Right kidney (tissue), 9 donors: ENCODE measurements at places on chromosomes 2 and 18.

- DNase-seq: no peak
Measured at GRCh38 chr2:85697096-85697495, 2.9 kb downstream of the GNLY start.

DNA sequence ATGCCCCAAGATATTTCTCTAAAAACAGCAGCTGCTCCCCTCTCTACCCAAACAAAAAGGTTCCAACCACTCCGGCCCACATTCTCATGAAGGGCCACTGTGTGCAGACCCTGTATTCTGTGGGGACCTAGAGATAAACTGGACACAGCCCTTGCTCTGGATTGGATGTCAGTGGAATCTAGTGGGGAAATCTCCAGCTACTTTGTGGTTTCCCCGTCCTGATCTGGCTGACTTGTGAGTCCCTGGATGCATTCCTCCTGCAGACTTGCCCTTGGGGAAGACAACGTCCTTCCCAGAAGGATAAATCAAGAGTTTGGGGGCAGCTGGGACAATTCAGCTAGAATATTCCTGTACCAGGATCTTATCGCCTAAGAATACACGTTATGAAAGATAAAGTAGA lies 151.1 kb downstream of the FSHR start:
- no peak for DNase-seq

DNA sequence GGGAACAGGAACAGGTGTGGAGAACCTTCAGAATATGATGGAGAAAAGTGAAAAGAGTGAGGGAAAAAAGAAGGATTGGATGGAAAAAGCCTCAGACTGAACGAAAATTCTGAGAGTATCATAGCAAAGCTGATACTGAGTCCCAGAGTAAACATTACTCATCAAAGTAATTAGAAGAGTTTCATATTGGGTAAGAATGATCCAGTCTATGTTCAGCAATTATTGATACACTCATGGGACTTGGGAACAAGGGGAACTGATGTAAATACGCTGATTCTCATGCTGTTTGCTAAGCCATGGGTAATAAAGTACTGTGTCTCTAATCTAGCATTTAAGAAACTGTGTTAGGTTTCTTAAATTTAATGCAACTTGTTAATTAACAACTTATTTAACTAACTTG lies 219.9 kb upstream of the NOL4 start:
- no peak for DNase-seq

GRCh38 chr2:30394096-30394495 lies 53.0 kb upstream of the LCLAT1 start:
- no peak for DNase-seq

DNA sequence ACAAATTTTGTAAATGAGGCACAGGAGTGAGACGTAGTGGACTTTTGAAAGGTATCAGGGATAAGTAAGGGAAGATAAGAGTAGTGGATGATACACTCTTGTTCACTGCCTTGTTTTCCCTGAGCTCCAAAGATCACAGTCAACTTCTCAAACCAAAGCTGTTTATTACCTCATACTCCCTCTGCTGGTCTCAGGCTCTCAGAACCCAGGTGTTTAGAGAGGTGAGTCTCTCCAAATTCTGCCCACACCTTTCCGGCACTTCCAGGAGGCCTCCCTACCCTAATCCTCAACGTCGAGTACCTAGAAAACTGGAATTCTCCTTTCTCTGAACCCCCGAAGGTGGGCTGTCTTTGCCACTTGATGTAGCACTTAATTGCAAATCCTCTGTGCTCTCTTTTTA lies 621.1 kb downstream of the BCL11A start:
- no peak for DNase-seq

- DNase-seq: no peak
Measured at GRCh38 chr2:239341146-239341732, 59.6 kb downstream of the HDAC4 start.

GRCh38 chr2:132824716-132825115 lies 154.7 kb upstream of the LYPD1 start:
- DNase-seq: no peak

- DNase-seq: no peak
Measured at GRCh38 chr2:241966647-241967466, 97.3 kb downstream of the RTP5 start.

GRCh38 chr2:85266146-85267041 lies 61.4 kb downstream of the TGOLN2 start:
- DNase-seq: no peak

GRCh38 chr2:239058766-239059165 lies 210.9 kb downstream of the TWIST2 start:
- DNase-seq: no peak

GRCh38 chr2:60614319-60614718 lies 60.9 kb upstream of the BCL11A start:
- no peak for DNase-seq

DNA sequence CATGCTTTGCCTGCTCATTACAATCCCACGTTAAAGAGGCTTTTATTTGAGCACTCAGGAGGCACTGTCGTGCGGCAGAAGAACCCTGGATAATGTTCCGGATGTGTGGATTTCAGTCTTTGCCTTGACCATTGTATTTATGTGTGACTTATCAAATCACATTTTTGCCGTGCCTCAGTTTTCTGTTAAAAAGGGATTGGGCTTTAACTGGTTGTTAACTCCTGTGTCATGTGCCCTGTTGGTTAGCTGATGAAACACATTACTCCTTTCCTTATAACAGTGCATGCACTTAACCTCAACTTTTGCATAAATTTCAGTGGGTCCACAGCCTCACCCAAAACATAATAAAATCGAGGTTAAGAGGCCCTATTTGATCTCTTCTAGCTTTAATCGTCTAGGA lies 52.7 kb downstream of the NAB1 start:
- no peak for DNase-seq

GRCh38 chr2:150538651-150539201 lies 51.3 kb upstream of the RND3 start:
- DNase-seq: no peak

DNA sequence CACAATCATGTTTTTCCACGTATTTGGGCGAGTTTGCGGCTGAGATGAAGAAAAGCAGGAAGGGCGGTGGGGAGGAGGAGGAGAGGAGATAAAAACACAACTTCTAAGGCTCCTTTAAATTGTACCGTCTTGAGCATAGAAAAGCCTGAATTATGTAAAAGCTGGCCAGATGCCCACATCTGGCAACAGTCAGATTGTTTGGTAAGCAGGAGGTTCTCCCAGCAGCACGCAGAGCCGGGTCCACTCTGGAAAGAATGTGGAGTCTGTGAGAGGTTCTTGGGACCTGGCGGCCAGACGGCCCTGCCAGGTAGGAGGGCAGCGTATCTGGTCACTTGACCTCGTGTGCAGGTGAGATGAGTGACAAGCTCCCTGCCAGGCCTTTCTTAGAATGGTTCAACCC lies 215.3 kb upstream of the APCDD1 start:
- no peak for DNase-seq

DNA sequence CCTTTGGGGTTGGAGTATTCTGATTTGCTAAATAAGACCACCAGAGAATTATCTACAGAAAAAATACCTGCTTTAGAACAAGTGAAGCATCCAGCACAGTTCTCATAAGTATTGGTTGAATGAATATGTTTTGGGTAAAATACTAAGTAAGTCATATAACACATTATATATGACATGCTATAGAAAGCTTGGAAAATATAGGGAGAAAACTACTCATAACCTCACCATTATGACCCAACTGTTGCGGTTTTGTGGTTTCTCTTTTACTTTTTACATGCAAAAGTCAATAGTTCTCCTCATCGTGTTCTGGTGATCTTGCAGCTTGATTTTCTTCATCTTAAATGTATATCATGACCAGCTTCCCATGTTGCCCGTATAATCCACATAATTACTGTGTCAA lies 66.2 kb downstream of the DIPK1C start:
- no peak for DNase-seq

GRCh38 chr2:171824086-171824485 lies 70.0 kb downstream of the SLC25A12 start:
- DNase-seq: no peak

DNA sequence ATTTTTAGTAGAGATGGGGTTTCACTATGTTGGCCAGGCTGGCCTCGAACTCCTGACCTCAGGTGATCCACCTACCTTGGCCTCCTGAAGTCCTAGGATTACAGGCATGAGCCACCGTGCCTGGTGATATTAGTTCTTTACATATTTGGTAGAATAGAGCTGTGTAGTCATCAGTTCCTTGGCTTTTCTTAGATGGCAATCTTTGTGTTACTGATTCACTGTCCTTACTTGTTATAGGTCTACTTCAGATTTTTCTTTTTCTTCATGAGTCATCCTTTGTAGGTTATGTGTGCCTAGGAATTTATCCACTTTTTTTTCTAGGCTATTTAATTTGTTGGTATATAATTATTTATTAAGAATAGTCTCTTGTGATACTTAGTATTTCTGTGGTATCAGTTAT lies 30.3 kb upstream of the ZSWIM2 start:
- DNase-seq: no peak

DNA sequence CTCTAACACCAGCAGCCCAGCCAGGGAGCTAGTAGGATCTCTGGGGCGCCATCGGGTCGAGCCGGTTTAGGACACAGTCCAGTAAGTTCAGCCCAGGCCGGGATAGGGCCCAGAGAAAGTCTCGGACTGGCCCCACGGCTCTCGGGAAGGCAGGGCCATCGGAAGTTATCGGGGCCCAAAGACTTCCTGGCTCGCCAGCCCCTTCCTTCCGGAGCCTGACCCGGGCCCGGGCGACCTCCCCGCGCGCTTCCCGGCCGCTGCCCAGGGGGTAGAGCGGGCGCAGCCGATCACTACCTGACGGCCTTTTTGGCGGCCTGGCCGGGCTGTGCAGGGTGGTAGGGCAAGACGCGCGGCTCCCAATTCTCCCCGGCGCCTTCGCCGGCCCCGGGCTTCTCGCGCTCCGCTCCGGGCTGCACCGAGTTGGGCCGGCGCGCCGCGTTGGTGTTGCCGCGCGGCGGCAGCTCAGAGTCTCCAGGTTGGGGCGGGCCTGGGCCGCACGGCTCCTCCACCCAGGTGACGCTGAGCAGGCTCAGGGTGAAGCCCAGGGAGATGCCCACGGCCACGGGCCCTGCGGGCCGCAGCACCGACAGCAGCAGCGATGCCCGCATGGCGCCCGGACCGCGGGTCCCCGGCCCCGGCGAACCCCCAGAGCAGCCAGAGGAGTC lies 546 bp downstream of the CHPF start:
- peak; percentile 91 for DNase-seq

- no peak for DNase-seq
Measured at GRCh38 chr2:177169810-177170514, 42.6 kb upstream of the HNRNPA3 start.

GRCh38 chr2:238459081-238459629 lies 32.4 kb downstream of the ASB1 start:
- DNase-seq: no peak

DNA sequence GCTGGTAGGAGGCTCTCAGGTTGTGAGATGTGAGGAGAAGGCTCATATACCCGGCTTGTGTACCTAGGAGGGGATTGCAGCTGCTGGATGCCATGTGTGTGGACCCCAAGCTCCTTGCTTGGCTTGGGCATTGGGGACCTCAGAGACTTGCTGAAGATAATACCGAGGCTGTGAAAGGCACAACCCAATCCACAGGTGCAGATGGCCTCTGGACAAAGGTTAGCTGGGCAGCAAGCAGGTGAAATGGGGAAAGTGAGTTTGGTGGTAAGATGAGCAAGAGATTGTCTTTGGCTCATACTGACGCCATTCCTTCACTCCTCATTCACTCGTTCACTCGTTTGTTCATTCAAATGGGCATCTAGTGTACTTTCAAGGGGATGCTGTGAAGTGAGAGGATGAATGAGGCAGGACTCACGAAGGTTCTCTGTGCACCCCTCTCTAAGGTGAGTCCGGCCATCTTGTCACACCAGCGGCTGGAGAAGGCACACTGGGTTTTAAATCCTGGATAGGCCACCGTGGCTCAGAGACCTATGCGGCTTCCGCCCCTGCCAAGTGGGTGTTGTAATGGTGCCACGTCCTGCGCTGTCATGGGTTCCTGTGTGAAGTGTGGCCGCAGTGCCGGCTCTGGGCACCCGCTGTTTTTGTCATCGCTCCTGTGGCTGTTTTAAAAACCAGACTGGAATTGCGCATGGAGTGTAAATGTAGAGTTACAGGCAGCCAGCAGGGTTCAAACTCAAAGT lies 13.7 kb downstream of the FBLN7 start:
- DNase-seq: no peak

DNA sequence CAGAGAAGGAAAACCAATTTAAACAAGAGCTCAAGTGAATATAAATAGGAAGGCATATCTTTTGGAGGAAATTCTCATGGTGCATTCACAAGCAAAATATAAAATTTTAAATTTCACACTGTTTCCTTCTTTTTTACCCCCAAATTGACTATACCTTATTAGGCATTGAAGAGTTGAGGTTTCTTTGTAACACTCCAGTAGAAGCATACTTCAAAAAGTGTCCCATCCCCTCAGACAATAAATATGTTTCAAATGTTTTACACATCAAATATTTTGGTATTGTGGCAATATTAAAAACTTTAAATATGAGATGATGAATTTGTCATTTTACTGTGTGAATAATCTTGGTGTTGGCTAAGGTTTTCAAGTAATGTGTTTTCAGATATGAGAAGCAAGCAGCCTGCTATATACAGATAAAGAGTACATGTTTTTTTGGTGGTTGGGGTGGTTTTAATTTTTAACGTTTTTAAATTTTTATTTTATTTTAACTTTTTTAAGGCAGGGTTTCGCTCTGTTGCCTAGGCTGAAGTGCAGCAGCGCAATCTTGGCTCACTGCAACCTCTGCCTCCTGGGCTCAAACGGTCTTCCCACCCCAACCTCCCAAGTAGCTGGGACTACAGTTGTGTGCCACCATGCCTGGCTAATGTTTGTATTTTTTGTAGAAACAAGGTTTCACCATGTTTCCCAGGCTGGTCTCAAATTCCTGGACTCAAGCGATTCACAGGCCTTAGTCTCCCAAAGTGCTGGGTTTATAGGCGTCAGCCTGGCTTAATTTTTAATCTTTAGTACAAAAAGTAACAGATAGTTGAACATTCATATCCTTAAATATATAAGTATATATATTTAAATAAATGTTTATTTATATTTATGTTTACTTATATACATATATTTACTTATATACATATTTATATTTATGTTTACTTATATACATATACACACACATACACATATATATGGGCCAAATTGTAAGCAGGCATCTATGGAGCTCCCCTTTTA lies 36.5 kb upstream of the DLX1 start:
- DNase-seq: no peak

DNA sequence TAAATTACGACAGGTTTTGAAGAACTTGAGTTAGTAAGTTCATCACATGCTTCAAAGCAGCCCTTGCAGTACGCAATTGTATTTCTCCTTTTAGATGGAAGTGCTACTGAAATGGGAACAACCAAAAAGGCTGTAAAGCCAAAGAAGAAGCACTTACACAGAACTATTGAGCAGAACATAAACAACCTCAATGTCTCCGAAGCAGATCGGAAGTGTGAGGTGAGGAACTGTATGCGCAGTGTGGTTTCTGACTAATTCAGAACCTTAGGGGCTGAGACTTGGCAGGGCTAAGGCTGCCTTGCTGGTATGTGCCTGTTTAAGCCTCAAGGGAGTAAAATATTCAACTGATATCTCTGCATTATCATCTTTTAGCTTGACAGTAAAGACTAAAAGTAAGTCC lies 8.4 kb downstream of the NCAPH start:
- no peak for DNase-seq
